Stimulated activated CD8-positive, alpha-beta memory T cell treated with anti-CD3 and anti-CD28 coated beads, Interleukin-2, amount 100 ng/mL, for 48 hours (primary cell): ENCODE measurements at places on chromosomes 13 and 19.

DNA sequence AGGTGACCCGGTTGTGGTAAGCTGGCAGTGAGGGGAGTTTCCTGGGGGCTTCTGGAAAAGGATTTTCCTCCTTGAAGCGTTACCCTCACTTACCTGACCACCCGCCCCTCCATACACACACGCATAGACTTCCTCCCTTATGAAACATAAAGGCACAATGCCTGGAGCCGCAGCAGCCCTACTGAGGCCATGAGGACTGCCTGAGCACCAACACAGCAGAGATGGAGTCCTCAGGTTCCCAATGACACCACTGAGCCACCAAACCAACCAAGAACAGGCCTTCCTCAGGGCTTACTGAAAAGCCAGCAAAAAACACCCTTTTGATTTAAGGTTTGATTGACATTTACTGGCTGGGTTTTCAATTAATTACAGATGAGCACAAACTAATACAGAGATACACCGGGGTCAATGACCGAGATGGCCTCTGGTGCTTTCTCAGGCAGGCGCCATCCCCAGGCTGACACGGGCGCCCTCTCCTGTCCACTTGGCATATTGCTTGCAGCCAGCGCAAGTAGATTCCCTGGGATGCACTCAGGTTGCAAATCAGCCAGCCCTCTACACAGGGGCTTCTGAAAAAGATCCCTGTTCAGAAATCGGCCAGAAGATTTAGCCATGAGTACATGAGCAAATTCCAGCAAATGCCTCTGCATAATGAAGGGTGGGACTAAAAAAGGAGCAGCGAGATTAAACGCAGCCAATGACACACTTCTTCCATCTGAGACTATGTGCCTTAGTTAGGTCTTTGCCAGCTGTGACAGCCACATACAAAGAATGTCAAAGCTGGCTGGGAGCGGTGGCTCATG lies 14.8 kb downstream of the OPA3 start:
- peak; percentile 60 for DNase-seq

- no peak for DNase-seq
Observed at GRCh38 chr19:31511696-31512095, 162.5 kb upstream of the TSHZ3 start.

DNA sequence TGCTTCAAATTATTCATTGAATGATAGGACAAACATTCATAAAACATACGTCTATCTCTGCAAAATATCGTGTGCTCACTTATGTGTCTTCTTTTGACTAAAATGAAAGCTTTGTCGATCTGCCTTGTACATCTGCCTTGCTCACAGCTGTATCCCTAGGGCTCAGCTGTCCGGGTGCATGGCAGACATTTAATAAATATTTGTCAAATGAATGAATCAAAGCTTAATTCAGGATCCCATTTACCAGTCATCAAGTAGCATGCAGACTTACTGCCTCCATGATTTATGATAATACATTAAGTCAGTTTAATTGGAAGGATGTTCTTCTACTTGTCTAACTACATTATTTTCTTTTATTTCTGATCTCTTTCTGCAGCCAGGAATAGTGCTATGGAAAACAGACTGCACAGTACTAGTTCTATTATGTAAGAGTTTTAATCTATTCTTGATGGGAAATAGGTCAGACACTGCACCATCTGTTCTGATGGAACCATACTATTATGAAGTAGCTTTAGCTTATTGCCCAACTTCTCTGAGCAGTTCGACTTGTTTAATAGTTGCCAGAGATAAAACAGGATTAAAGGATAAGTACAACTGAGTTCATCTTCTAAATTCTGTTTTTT lies 13.2 kb downstream of the SLC46A3 start:
- DNase-seq = no peak

GRCh38 chr19:32691952-32692726 lies 518 bp downstream of the NUDT19 start:
- DNase-seq = peak; percentile 23

DNA sequence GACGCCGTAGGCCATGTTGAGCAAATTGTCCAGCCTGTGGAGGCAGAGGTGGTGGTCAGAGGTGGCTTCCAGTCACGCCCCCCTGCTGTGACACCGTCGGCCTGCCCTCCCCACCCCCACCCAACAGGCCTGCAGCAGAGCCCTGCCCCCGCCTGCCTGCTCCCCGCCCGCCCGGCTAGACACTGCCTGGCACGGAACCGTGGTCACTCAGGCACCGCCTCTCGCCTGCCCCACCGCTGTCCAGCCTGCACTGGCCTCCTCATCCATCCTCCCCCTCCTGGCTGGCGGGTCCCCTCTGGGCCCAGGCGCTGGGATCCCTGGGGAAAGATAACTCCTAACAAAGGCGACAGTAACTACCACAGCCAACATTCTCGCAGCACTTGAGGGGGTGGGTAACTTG lies 21.7 kb downstream of the PRKCSH start:
- no peak for DNase-seq

GRCh38 chr19:3645067-3645396 lies 18.4 kb upstream of the CACTIN start:
- DNase-seq = no peak

DNA sequence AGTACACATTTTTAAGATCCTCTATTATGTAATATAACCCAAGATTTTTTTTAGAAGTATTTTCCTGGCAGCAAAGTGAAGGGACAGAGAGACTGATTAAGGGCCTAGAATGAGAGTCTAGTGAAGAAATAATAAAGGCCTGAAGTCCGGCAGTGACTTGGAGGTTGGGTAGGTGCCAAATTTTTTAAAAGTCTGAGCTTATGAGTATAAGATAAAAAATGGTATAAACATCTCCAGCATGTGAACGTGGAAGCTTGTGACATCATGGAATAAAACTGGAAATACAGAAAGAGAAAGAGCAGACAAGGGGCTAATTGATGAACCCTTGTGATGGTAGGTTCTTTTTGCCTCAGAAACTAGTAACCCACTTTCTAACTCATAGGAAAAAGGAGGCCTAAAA lies 174.6 kb downstream of the SUCLA2 start:
- DNase-seq = no peak
